Stimulated activated CD8-positive, alpha-beta memory T cell treated with anti-CD3 and anti-CD28 coated beads, Interleukin-12 subunit alpha, Interleukin-12 subunit beta, amount 100 ng/mL, for 4 hours (primary cell): ENCODE measurements at places on chromosomes 11 and 22.

DNA sequence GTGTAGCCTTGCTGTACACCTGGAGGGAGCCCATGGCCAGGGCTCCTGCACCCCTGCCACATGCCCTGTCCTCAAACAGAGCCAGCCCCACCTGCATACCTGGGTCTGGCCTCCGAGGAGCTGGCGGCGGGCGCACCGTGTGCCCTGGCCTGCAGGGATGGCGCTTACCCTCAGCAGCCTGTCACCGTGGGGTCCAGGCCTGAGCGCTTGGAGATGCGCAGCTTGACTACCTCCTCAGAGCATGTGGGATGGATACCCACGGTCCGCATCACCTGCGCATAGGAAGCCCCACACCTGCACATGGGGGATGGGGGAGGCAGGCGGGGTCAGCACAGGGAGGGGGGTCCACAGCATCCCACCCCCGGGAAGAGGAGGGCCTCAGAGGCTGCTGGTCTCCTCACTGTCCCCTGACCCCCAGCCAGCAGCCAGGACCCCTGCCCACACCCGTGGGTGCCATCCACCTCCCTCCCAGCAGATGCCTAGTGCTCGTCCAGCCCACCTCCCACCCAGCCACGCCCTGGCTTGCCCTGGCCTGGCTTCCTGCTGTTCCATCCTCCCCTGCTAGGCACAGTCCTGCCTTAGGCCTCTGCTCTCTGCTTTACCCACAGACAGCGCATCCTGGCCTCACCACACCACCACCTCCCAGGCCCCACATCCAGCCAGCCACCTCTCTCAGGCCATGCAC is 22.4 kb upstream of the GNB1L start:
- no peak for DNase-seq

- DNase-seq = no peak
Observed at GRCh38 chr22:47164514-47165337, 402.3 kb downstream of the TBC1D22A start.

DNA sequence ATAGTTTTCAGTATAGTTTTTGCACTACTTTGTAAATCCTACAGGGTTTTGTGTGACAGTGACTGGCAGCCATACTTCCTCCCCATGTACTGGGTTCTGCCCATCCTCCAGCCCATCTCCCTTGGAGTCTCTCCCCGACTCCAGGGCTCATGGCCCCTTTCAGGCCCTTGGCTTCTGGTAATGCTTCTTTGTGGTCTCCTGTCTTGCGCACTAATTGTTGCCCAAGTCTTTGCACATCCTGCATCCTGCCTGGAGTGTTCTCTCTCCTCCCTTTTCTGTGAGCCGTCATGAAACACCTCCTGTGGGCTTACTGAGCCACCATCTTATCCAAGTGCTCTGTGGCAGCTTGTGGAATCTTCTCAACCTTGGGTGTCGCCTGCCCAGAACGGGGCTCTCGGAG is 11.4 kb upstream of the KCNQ1OT1 start:
- DNase-seq = no peak

DNA sequence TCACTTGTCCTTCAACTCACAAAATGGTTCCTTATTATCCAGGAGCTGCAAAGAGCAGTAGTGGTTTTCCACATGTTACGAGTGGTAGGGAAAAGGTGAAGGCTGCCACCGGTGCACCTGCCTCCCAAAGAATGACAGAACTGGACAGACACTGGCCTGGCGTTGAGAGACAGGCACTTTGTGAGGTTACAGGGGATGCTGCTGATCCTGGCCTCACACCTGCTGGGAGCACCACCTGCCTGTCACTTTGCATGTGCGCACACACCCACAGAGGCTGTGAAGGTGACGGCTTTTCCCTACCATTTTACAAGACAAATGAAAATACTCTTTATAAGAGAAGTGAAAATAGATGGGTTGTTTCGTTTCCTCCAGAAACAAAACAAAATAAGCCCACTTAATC is 175.3 kb upstream of the B3GAT1 start:
- DNase-seq = no peak

DNA sequence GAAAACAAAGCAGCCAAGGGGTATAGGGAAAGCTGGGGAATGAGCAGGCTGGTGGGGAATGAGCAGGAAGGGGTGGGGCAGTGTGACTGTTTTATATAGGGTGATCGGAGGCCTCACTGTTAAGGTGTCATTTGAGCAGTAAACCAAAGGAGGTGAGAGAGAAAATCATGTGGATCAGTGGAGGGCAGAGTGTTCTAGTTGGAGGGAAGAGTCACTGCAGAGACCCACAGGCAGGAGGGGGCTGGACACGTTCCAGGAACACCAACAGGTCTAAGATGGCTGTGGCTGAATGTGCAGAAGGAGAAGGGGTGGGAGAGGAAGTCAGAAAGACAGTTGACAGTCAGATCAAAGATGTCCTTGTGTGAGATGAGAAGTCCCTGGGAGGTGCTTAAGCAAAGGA is 103.8 kb downstream of the ENTHD1 start:
- DNase-seq = no peak

DNA sequence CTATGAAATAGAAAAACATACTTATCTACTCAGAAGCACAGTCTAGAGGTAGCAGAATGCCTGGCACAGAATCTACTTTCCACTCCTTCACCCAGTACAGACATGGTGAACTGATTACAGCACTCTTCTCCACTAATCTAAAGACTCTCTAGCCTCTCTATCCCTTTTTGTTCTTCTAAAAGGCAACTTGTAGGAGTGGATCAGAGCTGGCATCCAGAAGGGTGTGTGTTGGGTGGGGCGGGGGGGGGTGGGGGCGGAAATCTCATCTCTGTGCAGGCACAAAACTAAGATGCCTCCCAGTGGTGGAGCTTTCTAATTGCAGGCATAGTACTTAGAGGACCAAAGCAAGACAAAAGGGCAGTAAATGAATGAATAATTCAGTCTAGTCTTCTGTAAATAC is 11.5 kb upstream of the EMID1 start:
- DNase-seq = no peak

GRCh38 chr22:43753688-43754087 is 58.4 kb downstream of the EFCAB6 start:
- DNase-seq = no peak

- no peak for DNase-seq
Observed at GRCh38 chr22:28116219-28116673, 197.2 kb upstream of the PITPNB start.

GRCh38 chr22:50620593-50621355 is 7.2 kb downstream of the ARSA start:
- no peak for DNase-seq

GRCh38 chr11:89537936-89538335 is 46.8 kb upstream of the NOX4 start:
- no peak for DNase-seq

GRCh38 chr22:19524170-19525115 is at the start of gene CLDN5:
TSS of gene CLDN5 (minus strand) at chr22:19524410. CDS start at chr22:19524255, 155 bp downstream.
- no peak for DNase-seq

DNA sequence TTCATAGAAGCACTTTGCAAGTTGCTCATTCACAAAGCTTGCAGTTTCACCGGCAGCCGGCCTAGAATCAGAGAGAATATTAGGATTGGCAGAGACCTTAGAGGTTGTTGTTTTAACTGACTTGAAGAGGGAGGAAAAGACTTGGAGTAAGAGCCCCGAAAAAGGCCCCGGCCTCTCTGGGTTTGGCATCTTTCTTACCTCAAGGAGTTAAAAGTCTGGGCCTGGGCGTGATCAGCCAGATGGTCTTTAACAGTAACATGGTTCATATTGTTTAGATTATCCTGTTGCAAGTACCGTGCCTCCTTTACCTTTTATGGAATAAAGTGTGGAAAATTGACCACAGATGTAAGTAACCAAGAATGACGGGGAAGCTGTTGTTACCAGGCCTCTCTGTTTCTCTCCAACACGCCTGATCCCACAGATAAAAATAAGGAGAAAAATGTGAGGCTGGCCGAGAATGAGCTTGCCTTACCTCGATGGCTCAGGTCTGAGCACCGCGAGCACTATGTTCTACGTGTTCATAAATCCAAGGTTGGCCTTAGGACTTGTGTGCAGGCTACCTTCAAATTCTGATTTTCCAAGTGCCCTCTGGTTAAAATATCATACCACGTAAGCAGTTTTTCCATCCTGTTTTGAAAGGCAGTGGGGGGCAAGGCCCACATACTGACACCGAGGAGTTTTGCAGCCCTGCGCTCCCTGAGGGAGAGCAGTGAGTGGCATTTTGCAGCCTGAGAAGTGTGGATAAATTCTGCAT is 56.4 kb downstream of the PARVA start:
- DNase-seq = no peak

- DNase-seq = no peak
Observed at GRCh38 chr11:82557274-82557673, 176.4 kb downstream of the FAM181B start.

GRCh38 chr22:35746946-35747703 is 29.5 kb downstream of the APOL5 start:
- no peak for DNase-seq

DNA sequence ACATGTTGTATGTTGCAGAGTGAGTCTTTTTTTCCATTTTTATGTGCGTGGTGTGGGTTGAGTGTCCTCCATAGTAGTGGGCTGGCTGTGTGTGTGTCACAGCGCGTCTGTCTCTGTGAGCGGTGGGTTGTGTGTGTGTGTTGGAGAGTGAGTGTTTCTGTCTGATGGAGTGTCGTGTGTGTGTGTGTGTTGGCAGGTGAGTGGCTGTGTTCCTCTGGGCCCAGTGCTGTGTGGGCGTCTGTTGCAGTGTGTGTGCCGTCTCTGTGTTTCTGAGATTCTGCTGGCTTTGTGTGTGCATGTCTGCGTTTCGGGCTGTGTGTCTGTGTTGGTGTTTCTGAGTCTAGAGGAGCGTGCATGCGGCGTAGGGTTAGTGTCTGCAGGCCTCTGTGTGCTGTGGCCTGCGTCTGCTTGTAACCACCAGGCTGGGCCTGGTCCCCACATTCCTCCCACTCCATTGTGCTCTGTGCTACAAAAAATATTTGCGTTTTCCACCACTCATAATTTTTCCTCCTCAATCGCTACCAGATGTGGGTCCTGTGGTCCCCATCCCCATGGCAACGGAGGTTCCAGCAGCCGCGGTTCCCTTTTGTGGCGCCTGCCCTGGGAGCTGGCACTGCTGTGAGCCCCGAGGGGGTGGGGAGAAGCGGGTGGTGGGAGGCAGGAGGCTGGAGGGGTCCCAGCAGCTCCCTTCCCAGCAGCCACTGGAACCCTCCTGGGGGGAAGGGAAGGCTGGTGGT is 15.2 kb downstream of the SCARF2 start:
- no peak for DNase-seq

DNA sequence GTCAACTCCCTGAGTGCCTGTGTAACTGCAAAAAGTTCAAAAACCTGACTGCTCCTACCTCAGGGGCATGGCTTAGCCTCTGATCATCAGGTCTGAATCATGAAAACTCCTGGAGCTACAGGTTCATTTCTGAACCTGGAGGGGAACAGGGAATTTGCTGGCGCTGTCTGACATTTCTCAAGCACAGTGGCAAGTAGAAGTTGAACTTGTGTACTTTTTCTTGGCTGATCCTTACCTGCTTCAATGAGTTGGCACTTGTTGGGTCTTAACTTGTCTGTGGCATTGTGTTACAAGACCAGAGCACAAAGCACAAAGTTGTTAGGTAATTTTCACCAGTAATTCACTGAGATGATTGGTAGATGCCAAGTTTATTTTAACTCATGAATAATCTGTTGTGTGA is 3.3 kb downstream of the TMEM109 start:
- no peak for DNase-seq

- no peak for DNase-seq
Observed at GRCh38 chr11:35099278-35100012, 39.5 kb upstream of the CD44 start.

- DNase-seq = no peak
Observed at GRCh38 chr11:2663506-2663905, 36.3 kb downstream of the KCNQ1OT1 start.
